ENCODE measurements at places on chromosomes 5 and 9.

- no peak for DNase-seq
These were observed 10.4 kb downstream of the C9orf152 start for GRCh38 chr9:110197330-110198187.

- no peak for DNase-seq
These were observed 14.7 kb upstream of the RAB14 start for GRCh38 chr9:121216271-121216805.

GRCh38 chr5:127821896-127822295 is 118.7 kb downstream of the CCDC192 start:
- no peak for DNase-seq

- no peak for DNase-seq
These were observed 175.8 kb upstream of the GAS1 start for GRCh38 chr9:87122947-87123685.

- no peak for DNase-seq
These were observed 218.4 kb downstream of the EBF1 start for GRCh38 chr5:158881091-158881880.

DNA sequence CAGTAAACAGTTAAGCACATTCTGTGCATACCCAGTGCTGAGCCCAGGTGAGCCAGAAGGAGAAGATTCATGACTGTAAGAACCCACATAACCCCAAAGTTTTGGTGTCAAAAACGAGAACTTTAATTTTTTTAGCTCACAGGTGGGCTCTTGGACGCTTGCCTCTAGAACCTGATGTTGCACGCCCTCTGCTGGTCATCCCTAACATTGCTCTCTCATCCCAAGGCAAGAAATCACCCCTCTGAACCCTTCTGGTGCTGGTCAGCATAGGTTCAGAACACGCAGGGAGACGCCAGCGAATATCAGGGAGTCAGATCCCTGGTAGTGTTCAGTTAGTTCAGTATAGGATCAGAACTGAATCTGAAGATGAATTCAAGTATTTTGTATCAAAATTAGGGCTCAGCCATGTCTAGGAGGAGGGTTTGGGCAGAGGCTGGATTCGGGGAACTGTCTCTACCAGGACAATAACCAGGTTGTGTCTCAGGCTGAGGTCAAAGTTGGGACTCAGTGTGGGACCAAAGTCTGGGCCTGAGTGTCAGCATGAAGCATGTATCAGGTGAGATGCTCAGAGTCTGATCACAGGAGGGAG is 4.1 kb upstream of the DNAJB5 start:
- DNase-seq, result peak; percentile 57

GRCh38 chr9:17928768-17929167 is 349.9 kb downstream of the SH3GL2 start:
- no peak for DNase-seq

- no peak for DNase-seq
These were observed 25.0 kb downstream of the TNFSF8 start for GRCh38 chr9:114905170-114905940.

Data from CD4-positive, alpha-beta memory T cell (primary cell).